ENCODE measurements at places on chromosomes 11 and 22.
A peak's percentile ranks its signal among the peaks of the same experiment; 100 is the strongest.

DNA sequence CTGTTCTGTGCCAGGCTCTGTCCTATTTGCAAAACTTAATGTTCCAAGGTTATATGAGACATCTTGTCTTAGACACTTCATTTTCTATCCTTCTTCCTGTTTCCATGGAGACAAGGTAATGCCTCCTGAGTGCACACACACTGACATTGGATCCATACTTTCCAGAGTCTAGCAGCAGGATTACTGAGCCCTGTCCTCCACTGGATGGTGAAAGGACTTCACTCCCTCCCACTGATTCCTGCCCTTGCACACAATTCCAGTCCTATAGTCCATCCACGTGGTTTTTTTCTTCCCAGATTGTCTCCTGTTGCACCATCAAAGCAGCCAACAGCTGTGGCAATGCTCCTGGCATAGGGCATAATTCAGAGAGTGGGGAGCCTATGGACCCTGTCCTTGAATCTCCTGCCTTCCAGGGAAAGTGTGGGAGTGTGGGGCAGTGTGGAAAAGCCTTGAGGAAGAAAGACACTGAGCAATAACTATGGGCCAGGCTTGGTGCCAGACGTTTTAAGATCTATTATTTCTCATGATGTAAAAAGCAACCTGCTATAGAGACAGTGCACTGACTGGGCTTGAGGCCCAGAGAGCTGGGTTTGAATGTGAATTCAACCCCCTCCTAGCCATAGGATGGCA is 31.3 kb downstream of the SERPINH1 start:
- DNase-seq, result no peak

DNA sequence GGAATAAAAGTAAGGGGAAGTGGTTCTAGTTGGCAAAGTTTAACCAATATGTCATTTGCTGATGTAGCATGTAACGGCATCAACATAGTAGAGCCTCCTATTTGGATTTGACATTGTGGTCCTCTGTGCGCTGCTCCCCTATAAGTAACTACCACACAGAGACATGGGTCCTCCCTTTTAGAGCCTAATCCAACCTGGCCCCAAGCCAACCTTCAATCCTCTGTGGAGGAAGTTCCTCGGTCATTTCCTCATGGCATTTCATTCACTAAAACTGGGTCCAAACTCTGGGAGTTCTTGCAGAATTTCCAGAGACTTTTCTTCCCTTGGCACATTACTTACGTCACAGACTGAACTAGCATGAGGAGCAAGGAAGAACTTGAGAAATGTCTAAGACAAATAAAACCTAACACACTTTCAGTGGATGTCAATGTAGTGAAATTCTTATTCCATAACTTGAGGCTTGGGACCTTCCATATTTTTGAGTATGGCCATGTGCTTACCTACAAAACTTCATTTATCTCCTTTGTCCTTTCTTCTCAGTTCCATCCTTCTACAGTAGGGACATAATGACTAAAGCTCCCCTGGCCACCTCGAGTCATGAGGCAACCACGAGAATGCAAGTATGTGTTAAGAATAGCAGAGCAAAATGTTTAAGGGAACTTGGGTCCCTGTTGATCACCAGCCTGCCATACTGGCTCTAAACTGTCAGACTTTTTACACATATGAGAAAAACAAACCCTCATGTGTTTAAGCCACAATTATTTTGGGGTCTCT is 34.7 kb downstream of the MMP20 start:
- DNase-seq, result no peak

DNA sequence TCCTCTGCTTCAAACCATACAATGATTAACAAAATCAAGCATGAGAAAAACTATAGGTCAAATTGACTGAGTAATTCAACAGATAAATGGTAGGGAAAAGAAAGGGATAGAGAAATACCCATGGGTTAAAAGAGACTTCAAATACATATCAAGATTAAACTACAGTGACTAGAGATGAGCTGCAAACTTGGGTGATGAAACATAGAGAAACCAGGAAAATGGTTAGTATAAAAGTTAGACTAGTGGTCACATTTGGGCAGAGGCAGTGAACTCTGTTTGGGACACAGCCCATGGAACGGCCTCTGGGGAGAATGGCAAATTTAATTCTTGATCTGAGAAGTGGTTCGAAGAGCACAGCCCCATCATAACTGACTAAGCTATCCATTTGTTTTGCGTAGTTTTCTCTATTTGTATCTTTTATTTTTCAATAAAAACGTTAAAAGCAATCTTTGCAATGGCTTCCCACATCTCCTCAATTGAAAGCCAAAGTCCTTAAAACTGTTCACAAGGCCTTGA is 99.4 kb downstream of the APIP start:
- no peak for DNase-seq

- DNase-seq, result no peak
Observed at GRCh38 chr22:48631288-48631863, 1196.3 kb downstream of the BRD1 start.

DNA sequence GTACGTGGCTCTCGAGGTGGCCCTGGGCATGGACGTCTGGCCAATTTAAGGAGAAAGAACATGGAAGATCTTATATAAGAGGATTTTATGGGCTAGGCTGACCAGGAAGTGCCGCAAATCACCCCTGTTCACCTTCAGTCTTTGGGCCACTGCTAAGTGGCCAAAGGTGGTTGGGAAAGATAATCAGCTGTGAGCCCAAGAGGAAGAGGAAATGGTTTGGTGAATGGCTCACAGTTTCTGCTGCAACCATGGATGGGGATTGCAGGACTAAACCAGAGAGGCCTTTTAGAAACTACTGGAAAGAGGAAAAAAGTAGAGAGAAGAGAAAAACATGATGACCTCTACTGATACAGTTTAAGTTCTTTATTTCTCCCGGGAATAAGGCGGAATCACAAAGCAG is 96.0 kb upstream of the ARHGAP20 start:
- no peak for DNase-seq

DNA sequence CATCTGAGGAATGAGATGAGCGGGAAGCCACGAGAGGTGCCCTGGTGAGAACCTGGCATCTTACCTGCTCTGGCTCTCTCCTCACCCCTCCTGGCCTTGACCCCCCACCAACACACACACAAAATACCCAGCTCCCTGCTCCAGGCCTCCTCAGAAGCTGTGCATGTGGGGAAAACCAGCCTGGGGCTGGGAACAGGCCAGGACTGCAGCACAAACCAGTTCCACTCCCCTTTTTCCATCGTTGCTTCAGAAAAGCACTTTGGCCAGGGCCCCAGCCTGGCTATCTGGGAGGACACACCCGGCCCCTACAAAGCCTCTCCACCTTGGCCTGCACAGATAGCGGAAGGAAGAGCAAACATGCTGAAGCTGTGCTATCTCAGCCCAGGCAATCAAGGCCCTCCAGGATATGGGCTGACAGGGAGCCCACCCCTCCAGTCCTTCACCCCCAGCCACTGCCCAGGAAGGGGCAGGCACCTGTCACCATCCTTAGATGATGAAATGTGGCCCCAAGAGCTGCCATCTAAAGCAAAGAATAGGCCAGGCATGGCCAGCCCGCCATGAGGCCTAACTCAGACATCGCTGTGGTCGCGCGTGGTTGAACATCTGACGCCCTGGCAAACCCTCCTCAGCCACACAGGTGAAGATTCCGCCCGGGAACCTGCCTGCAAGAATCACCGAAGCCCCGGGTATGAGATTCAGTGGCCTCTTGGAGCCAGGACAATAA is 35.4 kb downstream of the PISD start:
- DNase-seq, result peak; percentile 44

DNA sequence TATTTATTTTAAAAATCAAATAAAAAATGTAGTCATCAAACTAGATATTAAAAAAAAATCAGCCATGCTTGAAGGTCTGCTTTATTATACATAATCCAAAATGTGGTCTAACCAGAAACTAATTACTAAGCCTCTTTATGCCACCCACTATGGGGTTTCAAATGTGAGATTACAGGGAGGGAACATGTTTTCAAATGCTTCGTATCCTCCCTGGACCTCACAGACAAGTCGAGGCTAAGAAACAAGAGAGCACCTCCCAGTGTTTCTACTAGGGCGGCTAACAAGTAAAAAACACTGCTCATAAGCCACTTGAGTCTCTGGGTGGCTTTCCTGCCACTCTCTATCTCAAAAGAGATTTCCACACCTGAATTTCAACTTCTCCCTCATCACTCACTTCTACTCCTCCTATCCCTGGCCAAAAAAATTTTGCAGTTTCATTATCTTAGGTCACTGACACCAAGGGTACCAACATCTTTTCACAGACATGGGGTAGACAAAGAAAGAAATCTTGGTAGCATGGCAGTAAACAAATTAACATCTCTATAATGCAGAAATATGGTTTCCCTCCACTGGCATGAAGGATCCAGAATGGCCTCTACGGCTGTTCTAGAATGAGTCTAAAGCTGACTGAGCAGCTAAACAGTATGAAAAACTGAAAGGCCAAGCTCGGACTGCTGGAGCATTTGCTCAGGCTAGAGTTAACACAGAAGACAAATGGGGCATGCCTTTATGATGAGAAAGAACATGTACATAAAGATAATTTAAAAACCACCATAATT is 50.9 kb downstream of the PITPNB start:
- no peak for DNase-seq

DNA sequence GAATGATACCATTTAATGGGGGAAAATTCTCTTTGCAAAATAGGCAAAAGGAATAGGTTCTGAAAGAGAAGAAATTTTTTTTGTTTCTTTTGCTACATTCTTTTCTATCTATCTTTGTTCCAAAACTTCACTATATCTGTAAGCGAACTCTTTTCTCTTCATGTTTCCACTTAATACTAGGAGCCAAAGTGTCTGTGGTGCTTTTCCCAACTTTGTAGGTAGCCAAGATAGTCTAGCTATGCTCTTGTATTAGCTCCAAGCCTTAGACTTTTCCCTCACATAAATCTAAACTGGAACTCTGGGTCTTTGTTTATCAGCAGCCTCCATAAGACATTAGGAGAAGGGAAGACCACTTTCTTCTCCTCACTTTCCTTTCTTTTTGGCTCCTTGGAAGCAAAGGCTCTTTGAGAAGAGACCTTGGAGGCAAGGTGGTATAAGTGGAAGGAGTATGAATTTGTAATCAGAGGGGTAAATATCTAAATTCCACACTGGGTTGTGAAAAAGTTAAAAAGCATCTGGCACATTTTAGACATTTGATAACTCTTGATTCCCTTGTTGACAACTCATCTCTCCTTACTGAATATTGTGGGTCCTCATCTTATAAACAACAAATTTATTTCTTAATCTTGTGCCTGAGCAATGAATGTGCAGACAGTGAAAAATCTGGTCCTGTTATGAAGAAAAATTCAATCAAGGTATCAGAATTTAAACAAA is 130.0 kb downstream of the EHF start:
- no peak for DNase-seq

DNA sequence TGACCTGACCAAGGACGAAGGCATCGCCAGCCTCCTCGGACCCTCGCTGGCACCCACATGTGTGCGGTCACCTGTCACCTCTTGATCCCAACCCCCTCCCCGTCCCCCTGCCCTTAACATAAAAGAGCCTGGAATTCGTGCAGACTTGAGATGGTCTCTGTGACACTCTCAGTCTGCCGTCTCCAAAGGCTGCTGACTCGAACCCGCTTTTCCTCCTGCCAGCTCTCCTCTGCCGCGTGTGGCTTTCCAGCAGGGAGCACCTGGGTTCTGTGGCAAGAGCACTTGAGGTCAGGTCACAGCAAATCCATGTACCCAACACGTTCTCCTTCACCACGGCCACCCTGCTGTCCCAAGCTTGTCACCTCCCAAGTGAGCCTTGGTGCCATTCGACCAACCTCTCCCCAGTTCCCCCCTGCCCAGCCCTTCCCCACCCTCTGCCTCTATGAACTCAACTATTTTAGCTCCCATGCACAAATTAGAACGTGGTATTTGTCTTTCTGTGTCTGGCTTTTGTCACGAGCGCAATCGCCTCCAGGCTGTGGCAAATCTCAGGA is 207.6 kb downstream of the BRD1 start:
- no peak for DNase-seq

- DNase-seq, result peak; percentile 66
Observed at GRCh38 chr11:64655941-64656601, 65.1 kb downstream of the SLC22A12 start.

DNA sequence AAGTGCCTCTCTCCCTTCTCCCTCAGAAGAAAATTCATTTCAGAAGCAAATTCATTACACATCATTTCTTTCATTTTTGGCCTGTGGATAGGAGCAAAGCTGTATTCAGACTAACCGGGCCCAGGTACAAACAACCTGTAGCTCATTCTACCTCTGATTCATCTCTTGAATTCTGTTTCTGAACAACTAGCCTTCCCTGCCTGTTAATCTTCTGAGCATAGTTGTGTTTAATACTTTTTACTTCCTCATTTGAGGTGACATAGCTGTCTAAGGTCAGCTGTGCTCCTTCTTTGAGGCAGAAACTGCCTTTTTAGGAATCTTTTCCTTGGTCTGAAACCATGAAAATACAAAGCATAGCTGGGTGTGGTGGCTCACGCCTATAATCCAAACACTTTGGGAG is 12.6 kb upstream of the IL18BP start:
- DNase-seq, result no peak

DNA sequence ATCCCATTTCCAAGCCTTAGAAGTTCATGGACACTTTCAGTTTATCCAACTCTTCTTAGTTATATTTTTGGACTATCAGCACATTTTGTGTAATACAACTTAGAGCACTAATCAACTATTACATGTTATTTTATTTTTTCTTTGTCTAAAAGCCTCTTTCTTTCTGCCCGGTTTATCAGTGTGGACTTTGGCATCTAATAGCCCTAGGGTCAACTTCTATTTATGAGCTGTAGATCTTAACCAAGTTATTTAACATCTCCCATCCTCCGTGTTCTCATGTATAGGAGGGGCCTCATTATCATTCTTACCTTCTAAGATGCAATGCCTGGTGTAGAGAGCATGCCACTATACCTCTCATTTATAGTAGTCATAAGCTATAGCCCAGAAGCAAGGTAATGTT is 4.4 kb downstream of the CARD16 start:
- no peak for DNase-seq

DNA sequence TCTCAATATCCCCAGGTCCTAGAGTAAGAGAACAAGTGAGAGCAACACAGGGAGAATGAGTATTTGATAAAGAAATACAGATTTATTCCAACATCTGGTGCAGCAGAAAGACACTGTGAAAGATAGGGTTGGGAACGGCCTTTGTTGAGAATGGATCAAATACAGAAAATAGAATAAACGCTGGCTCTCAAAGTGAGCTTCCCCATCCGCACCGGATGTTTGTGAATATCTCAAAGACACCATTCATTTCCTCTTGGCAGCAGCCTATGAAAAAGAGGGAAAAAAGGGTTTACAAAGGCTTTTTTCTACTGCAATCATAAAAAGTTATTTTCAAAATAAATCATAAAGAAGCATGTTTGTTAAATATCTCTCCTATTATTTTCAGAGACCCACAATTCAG is 279.3 kb downstream of the CASP12 start:
- DNase-seq, result no peak

DNA sequence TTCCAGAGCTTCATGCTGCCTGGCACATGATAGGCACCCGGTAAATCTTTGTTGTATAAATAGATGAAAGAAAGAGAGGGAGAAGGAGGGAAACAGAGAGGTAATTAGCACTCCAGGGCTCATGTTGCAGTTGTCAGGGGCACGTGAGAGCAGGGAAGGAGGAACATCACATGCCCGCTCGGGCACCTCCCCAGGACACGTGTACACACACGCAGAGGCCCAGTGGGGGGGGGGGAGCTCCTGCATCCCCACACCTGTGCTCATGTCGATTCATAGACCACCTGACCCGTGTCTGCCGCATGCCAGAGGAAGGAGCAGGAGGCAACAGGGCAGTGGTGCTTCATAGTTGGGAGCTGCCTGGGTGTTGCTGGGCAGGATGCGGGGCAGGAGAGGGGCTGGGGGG is 37.1 kb upstream of the NNMT start:
- DNase-seq, result no peak

GRCh38 chr11:35618497-35619115 is 346 bp downstream of the FJX1 start:
- peak; percentile 75 for DNase-seq

- no peak for DNase-seq
Observed at GRCh38 chr22:17566776-17567175, 3.5 kb downstream of the SLC25A18 start.

Data from GM03348 (cell line).